ENCODE measurements at places on chromosomes 4 and X.

- no peak for DNase-seq
These were observed 70.1 kb upstream of the SH3RF1 start for GRCh38 chr4:169340834-169341233.

DNA sequence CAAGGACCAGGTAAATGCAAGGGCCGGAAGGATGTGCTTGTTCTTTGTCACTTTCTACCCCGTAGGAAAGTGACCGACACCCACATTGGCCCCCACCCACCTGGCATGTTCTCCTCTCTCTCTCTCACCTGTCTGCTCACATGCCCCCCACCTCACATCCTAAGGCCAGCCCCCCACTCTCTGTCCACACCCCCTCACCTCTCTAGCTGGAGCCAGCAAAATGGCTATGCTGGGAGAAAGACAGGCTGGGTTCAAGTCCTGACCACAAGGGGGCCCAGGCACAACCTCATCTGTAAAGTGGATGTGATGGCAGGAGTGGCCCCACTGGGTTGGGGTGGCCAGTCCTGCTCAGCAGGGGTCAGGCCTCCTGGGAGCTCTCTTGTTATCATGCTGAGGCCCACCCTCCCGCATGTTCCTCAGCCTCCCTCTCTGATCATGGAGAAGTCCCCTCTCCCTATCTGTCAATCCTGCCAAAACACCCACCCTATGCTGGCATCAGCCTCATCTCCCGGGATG lies 1.7 kb upstream of the PPP2R2C start:
- no peak for DNase-seq

DNA sequence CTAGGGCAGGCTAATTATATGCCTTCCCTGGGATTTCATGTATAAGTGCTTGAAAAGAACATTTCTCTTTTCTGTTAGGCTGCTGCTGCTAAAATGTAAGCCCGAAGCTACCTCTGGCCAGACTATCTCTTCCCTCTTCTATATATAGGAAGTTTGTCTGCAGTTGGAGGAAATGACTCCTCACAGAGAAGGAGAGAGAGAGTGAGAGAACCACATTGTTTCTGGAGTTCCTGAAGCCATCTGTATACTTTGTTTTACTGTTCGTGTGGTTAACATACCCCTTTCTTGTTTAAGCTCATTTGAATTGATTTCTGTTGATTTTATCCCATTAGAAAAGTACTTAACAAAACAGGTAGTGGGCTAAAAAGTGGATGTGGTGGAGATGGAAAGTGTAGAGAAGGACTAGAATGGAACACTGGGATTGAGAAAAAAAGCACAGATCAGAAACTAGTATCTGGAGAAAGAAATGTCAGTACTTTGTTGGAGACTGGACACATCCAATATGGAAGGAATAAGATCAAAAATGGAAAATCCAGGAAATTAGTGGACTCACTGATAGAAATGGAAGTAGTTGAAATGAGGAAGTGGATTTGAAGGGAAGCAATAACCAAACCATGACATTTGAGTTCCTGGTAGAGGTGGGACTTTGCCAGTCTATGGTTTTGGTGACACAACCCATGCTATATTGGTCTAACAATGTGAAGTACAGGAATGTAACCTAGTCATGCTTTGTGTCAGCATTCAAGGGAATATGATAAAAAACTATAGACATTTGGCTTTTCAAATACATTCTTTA lies 112.6 kb downstream of the TMA16 start:
- no peak for DNase-seq

GRCh38 chrX:134669378-134670098 lies 11.3 kb upstream of the PLAC1 start:
- no peak for DNase-seq

DNA sequence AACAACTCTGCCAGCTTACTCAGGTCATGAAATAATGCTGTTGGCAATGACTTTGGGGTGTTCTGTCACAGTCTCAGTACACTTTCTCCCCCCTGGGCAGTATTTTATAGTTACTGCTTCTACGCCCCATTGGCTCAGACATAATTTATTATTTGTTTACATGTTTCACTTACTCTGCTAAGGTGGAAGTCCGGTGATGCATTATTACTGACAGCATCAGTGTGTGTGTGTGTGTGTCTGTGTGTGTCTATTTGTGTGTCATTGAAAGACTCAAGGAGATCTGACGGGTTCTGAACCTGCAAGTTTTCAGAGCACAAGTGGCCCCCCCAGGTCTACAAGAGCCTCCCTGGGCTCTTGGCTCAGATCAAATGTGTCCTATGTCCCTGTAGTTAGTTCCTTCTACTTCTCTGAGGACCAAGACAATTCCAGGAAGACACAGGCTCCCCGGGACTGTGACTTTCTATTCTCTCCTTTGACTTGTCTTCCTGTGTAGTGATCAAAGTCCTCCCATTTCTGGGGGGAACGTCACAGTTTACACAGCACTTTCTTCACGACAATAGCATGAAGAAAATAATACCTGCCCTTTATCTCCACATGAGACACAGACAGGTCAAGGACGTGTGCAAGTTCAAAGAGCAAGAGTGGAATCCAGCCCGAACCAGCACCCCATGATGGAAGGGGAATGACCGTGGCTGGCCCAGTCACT lies 283.7 kb upstream of the GATB start:
- no peak for DNase-seq

DNA sequence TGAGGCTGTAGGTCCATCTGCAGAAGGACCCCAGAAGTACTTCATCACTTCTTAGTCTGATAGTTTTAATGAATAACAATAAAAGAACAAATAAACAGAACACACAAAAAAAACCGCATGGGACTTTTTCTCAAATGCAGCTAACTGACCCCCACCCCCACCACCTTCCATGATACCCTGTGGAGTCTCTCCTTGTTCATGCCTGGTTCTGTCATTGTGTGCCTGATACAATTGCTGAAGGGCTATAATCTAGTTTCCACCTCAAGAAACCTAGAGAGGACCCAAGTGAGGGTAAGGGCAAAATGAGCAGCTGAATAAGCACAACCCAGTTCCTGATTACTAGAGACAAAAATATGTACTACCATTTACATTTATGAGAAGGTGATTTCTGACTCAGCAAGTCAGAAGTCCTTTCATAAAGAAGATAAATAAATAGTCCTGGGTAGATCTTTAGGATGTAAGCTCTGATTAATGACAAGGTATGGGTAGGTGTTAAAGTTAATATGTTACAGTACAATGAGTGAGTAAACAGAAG lies 155.1 kb downstream of the TMA16 start:
- DNase-seq: no peak

GRCh38 chr4:12778706-12779105 lies 705.4 kb downstream of the RAB28 start:
- DNase-seq: no peak

- DNase-seq: no peak
These were observed 134.1 kb downstream of the ELOVL6 start for GRCh38 chr4:110064295-110064694.

DNA sequence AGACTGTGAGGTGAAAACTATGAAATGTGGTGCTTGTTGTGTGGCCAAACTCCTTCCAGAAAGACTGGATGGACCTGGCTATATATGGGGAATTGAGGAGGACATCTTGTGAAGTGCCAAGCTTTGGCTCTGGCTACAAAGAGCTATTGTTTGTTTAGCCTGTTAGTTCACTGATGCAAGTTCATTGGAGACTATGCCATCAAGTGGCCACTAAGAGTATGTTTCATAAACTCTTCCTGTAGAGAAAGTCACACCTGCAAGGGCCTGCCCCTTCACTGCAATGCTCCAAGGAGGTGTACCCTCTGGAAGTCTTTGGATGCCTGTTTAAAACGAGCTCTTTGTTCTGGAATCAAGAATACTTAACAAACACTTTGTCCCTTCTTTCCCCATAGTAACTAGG lies 382.0 kb downstream of the GABRG1 start:
- DNase-seq: no peak

GRCh38 chrX:3428792-3429191 lies 82.3 kb upstream of the MXRA5 start:
- DNase-seq: no peak

DNA sequence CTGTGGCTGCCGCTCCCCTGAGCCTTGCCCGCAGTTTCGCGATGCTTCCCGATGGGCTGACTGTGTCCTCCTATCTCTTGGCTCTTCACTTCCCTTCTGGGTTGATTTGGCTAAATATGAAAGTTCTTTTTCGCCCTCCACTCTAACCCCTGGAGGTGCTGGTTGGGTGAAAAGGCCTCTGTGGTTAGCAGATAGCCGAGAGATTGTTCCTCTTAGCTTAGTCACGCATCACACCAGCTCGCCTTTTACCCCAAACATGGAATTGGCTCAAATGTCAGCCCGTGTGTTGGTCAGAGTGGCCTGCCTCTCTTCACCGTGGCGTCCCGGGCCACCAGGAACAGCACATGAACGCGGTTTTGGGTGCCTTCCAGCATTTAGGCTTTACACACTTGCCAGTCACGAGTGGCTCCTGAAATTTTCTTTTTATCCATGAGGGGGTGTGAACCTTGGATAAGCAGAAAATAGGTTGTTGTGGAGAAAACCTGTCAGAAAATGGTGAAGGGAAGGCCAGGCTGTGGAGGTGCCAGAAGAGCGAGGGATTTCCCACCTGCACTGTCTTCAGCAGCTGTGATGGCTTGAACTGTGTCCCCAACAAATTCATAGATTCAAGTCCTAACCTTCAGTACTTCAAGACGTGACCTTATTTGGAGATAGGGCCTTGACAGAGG lies 8.9 kb downstream of the CLCN4 start:
- no peak for DNase-seq

- DNase-seq: no peak
These were observed 203.3 kb downstream of the NWD2 start for GRCh38 chr4:37447886-37448285.

DNA sequence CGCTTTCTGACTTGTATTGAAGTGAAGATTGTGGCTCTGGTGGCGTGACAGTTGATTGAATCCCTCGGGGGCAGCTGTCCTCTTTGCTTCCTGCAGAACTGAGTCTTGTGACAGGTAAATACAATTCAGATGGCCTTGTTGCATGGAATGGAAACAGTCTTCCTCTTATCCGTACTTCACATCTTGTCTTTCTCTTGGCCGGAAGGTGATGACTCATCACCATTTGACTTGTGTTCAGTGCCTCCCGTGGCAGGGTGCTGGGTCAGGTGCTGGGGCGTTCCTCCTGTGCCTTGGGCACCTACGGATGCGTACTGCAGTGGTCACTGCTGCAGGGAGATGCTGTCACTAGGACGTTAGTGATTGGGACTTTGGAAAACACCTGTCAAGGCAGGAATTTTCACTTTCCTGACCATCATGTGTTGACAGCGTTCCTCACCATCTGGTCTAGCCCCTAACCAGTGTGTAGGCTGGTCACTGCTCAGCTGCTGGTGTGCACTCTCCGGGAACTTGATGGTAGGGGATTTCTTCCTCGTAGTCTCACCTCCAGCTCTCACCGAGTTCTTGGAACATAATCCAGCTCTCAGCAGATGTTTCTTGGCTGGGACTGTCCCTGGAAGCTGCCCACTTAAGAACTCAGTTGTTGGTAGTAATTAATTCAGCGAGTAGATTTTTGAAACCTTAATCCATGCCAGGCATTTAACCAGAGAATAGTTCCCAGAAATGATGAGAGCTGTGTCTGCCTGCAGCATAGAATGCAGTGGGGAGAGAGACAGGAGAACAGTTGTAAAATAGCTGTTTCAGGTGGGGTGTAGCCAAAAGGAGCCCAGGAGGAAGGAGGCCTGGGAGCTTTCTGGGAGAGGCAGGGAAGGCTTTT lies 7.2 kb downstream of the TBC1D14 start:
- DNase-seq: peak; percentile 85

GRCh38 chr4:104129243-104129642 lies 365.5 kb downstream of the CXXC4 start:
- DNase-seq: no peak

- no peak for DNase-seq
These were observed 108.2 kb downstream of the PCDH7 start for GRCh38 chr4:30828264-30828926.

DNA sequence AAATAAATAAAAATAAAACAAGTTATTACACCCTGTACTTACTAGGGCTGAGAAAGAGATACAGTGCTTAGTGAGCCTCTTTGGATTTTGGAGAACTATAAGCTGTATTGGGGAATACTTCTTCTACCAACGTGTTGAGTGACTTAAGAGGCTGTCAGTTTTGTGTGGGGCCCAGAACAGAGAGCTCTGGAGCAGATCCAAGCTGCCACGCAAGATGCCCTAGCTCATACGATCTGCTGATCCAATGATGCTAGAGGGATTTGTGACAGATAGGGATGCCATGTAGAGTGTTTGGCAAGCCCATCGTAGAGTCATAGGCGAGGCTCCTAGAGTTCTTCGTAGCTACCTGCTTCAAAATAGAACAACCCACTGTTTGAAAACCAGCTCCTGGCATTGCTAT lies 60.3 kb upstream of the KLF3 start:
- DNase-seq: no peak

DNA sequence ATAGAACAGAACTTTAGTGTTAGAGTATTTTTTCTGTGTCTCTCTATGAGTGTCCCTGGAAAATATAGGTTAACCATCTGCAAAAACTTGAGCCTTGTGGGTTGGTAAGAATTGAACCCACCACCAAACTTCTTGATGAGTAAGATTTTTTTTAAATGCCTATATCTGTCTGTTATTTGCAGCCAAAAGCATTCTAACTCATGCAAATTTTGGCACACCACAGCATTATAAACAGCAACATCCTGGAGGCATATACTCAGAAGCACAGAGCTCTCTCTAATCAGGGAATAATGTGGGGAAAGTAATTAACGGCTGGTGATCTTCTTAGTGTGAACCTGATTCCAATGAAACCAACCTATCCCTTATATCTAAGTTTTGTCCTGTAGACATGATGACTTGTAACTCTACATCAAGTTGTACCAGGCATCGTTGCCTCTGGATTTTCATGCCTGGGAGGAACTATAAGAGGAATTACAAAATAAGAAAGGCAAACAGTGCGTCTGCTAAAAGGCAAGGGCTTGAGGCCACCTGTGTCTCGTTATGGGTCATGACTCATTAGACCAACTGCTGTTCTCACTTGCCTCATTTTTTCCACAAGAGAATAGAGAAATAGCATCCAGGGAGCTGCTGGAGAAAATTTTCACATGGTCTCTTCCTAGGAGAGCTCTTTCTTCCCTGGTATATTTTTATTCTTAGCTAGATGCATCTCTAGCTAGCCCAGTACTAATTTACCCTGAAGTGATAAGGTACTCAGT lies 202.4 kb downstream of the CHIC2 start:
- no peak for DNase-seq

- DNase-seq: no peak
These were observed 155.9 kb downstream of the STIM2 start for GRCh38 chr4:27016551-27016950.

DNA sequence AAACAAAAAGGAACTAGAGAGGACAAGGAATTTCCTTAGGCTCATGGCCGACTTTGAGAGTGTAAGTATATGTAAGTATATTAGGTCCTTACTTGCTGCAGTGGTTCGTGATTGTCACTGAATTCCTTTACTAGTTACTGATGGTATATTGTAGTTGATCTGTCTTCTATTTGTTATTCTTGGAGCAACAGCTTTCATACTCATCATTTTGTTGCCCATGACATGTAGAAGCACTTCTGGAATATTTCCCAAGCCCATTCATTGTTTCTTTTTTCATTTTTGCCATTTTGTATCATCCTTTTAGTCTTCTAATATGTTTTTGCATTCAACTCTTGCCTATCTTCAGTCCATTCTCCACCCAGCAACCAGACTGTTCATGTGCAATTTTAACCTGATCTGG lies 170.0 kb downstream of the ARHGAP10 start:
- no peak for DNase-seq

Data from activated CD4-positive, alpha-beta memory T cell treated with anti-CD3 and anti-CD28 coated beads for 36 hours (primary cell).